A549 (cell line): ENCODE measurements at places on chromosomes 16 and 17.

DNA sequence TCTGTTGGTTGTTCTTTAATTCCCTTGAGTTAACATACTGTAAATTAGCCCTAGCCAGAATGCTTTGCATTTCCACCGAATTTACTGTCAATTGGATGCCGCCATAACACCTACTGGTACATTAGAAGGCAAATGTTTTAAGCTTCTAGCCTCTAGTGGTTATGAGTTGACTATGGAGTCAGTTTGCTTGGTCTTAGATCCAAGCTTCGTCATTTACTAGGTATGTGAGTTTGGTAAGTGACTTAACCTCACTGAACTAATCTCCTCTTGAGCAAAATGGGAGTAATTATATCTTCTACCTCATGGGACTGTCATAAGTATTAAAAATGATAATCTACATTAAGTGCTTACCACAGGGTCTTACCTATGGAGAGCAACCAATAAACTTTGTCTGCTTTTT, 20.4 kb upstream of the CDH11 start:
- no peak for DNase-seq

GRCh38 chr16:27080895-27081294, 14.2 kb downstream of the C16orf82 start:
- peak; percentile 35 for DNase-seq

GRCh38 chr16:18999045-18999393, 15.3 kb downstream of the TMC7 start:
- DNase-seq = no peak

GRCh38 chr17:9533441-9533840, 42.2 kb downstream of the STX8 start:
- no peak for DNase-seq

DNA sequence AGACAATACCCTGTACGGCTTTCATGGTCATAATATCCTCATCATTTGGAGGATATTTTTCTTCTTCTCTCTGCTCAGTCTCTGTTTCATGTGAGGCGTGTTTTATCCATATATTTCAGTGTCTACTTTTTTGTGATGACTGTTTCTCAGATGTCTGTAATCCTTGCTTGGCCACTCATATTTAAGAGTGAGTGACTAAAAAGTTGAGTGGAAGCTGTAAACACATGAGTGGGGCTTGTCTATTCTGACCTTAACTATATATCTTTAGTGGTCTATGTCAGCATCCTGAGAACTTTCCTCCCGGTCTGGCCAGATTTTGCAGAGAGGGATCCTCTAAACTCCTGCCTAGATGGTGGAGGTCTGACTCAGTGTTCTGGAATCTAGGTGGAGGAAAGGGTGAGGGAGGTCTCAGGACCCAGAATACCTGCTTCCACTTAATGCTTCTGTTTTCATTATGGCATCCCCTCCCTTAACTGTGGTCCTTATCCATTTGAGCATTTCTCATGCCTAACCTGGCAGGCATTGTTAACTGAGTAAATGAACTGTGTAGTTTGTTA, 6.0 kb downstream of the DDX19B start:
- no peak for DNase-seq

- no peak for DNase-seq
These were observed 571 bp downstream of the TIMP2 start for GRCh38 chr17:78924481-78925151.

GRCh38 chr17:82333279-82334171, at the start of gene SECTM1:
TSS of gene SECTM1 (minus strand) at chr17:82333766. CDS start at chr17:82327240, 6,526 bp downstream.
- no peak for DNase-seq

DNA sequence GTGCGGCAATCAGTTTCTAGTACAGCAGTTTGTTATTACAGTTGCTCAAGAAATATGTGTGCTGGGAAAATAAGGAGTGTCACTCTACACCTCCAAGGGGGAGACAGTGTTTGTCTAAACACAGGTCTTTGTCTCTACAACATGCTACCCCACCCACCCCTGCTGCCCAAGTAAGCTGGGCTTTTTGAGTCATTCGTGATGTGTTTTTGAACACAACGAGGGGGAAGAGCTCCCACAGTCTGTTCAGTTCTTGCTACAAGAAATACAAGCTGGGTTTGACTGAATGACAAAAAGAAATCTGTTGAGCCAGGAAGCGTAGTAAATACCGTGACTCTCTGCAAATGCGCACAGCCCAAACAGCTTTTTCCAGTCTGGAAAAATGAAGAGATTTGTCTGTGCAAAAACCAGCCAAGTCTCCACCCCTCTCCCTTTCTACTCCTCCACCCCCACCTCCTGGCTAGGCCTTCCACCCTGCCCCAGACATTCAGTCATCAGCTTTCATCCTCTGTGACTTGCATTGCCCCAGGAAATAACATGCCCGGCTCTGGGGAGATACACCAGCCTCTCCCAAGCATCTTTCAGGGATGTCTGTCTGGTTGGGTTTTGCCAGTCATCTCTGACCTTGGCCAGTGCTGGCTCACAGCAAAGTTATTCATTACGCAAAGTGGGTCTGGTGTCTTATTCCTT, 25.7 kb downstream of the CHD9 start:
- DNase-seq = peak; percentile 89

DNA sequence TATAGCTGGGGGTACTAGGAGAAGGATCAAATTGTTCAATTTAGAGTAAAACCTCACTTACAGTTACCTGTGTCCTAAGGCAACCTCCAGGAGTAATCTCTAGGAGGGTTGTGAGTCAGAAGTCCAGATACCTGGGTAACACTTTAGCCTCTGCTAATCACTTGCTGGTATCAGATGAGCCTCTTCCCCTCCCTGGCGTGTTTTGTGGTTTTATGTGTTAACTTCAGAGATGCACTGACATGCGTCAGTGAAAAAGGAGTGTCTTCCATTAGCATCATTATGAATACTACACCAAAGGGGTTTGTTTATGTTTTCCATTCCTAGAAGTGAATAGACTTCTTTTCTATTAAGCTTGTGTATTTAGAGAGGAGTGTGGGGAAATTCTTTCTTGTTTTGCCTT, 208.2 kb downstream of the FTO start:
- no peak for DNase-seq

DNA sequence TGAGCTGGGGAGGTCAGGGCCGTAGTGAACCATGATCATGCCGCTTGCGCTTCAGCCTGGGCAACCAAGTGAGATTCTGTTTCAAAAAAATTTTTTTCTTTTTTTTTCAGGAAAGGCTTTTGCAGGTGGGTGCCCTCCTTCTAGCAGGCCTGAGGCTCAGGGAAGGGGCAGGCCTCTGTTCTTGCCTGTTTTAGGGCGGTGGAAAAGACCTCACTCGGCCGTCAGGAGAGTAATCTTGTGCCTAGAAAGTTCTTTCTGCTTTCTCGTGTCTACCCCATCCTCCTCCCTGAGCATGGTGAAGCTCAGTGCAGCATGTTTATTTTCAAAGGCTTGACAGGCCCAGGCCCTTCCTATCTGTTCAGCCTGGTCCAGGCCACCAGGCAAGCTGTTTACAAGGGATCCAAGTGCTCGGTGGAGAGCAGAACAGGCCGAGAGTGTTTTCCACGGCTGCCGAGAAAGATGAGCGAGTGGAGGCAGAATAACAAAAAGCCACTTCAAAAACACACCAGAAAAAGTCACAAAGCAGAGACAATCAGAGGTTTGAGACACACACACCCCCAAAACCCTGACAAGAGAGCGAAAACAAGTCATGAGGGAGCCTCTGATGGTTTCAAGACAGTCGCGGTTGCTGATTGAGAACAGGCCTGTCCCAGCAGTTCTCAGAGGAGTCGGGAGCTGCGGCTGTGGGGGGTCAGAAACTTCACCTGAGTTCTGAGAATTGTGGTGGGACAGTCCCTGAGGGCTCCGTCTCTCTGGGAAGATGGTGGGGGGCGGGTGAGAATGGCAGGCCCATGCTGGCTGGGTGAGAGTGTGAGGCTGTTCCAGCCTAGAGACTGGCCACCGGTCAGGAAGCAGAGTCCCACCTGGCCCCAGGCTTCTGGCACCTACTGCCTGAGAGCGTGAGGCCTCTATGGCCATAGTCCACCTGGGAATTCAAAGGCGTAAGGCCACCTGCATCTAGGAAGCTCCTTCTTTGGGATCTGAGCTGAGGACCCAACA, 37.5 kb upstream of the CCR7 start:
- no peak for DNase-seq

- no peak for DNase-seq
These were observed 11.8 kb downstream of the ASPHD1 start for GRCh38 chr16:29912087-29912486.

- no peak for DNase-seq
These were observed 28.2 kb upstream of the PSMD7 start for GRCh38 chr16:74268372-74268782.

- no peak for DNase-seq
These were observed 11.2 kb downstream of the CDK5RAP3 start for GRCh38 chr17:47982091-47982617.

DNA sequence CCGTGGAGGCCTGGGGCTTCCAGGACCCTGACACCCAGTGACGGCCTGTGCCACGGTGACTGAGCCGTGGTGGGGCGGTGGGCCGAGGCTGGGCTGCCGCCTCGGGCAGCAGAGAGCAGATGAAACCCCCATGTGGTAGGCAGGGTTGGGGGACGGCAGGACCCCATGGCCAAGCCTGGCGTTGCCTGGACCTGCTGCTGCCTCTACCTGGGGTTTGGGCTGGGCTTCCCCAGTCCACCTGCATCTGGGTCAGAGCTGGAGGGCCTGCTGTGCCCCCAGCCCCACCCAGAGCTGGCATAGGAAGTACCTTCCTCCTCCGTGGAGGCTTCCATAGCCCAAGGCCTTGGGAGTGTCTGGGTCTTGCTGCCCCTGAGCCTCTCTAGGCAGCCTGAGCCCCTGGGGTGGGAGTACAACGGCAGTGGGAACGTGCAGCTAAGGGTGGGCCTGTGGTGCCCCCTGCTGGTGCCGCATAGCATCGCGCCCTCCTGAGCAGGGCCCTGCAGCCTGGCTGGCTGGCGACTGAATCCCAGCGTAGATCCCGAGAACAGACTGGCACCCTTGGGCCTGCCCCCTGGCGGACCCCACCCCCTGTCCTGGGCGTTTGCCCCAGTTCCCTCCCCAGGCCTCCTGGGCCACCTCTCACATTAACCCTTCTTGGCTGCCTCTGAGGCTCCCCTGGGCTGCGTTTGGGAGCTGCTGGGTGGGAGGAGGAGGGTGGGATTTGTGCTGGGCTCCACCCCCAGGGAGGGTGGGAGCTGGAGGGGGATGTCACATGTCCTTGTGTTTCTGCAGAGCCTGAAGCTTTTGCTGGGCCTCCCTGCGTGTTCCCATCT, 12.6 kb upstream of the ATP6V0C start:
- peak; percentile 82 for DNase-seq

DNA sequence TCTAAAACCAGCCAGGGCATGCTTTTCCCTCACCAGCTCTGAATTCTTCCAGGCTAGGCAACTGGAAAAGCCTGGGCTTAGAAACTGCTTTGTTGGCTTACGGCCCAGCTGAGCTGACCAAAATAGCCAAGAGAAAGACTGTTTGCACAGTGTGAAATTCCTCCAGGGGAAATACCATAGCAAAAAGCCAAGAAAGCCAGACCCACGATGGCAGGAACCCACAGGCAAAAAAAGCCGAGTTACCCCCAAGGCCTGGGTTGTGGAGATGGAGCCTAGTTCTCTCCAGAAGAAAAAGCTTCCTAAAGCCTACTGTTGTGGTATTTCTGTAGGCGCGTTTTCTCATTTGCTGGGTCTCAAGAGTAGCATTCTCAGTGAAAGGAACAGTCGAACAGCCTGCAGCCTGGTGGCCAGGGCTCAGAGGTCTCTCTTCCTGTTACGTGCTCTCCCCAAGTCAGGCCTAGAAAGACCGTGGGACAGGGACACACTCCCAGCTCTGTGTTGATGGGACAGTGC, 9.2 kb downstream of the SP2 start:
- no peak for DNase-seq

GRCh38 chr16:82063456-82064082, 28.5 kb downstream of the HSD17B2 start:
- DNase-seq = no peak

DNA sequence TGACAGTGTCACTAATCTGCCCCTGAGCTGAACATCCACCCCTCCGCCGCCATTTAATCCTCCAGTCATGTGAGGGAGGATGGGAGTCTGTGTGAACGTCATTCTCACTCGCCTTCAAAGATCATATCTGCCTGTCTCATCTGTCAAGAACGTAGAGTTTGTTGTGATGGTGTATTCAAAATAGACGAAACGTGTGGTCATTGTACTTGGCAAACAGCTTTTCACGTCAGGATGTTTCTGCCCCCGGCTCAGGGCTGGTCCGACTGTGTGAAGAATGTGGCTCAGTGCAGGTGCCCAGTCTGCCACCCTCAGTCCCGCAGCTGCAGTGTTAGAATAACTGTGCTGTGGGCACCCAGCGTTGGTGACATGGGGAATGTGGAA, 148.0 kb downstream of the KCNJ12 start:
- no peak for DNase-seq

GRCh38 chr16:83253521-83253920, 554.3 kb upstream of the HSBP1 start:
- DNase-seq = no peak

- no peak for DNase-seq
These were observed 110.9 kb upstream of the NUDT7 start for GRCh38 chr16:77611386-77611785.

GRCh38 chr16:73956587-73957494, 339.8 kb upstream of the PSMD7 start:
- peak; percentile 52 for DNase-seq

DNA sequence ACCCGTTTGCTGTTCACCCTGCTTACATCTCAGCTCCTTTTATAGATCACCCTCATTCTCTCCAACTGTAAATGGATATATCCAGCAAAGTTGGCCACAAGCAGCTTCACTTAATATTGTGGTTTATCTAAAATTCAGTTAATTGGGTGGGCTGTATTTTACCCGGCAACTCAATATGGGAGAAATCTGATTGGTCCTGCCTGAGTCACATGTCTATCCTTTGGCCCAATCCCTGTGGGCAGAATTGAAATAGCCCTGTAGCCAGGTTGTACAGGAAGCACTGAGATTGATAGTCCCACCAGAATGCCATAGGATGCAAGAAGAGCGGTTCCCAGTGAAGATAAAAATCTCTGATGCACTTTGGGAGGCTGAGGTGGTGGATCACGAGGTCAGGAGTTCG, 73.2 kb downstream of the AIPL1 start:
- DNase-seq = no peak
